Activated CD4-positive, alpha-beta T cell treated with anti-CD3 and anti-CD28 coated beads, Interleukin-2, Interleukin-6, amounts not matched to agents 100 ng/mL and 50 ng/mL, durations not matched to agents 16 hours and 8 hours (primary cell): ENCODE measurements at places on chromosomes 5 and 9.

DNA sequence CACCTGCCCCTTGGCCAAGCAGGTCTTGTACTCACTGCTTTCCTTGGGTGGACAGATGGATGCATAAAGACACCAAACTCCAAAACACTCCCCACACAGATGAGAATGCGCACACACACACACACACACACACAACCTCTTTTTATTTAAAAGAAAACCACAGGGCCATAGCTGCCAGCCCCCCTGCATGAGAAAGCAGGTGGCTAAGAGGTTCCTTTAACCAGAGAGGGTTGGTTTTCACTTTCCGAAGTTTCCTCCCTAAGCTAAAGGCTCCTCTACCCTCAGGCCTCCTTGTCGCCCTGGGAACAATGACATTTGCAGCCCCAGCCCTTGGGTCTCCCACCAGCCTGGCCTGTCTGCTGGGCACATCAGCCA lies 11.1 kb downstream of the NR5A1 start:
- no peak for DNase-seq

- no peak for DNase-seq
Observed at GRCh38 chr9:72193478-72193881, 44.2 kb downstream of the GDA start.

GRCh38 chr5:15694696-15695214 lies 194.8 kb downstream of the FBXL7 start:
- no peak for DNase-seq

GRCh38 chr5:135309391-135310327 lies 89.4 kb downstream of the MACROH2A1 start:
- no peak for DNase-seq

DNA sequence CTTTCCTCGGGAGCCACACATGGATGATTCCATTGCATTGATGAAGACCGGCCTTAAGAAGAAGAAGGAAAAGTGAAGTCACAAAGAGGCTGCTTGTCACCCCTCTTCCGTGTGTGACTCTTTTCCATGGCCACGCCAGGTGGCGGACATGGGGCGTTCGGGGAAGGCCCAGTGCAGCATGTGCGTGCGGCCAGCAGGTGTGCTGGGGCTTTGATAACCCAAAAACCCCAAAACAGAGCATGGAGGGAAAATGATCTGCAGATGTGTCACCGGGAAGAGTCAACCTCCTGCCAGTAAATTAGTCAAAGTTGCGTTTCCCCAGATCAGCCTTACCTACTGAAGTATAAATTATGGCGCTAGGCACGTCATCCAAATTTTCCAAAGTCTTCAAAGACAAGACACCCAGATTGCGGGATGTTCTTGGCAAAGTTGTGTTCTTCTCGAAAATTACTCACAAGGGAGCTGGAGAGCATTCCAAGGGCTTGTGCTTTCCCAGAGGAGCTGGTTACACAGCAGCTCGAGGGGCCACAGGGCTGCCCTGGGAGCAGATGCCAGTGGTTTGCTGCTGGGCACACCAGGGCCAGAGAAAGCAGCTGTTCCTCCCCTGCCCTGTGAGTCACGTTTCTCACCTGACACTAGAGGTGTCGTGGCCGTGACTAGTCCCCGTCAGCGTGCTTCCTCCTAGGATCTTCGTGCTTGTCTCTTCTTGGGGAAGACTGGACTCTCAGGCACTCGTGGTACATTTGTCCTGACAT lies 53.9 kb downstream of the IRX2 start:
- DNase-seq: no peak

DNA sequence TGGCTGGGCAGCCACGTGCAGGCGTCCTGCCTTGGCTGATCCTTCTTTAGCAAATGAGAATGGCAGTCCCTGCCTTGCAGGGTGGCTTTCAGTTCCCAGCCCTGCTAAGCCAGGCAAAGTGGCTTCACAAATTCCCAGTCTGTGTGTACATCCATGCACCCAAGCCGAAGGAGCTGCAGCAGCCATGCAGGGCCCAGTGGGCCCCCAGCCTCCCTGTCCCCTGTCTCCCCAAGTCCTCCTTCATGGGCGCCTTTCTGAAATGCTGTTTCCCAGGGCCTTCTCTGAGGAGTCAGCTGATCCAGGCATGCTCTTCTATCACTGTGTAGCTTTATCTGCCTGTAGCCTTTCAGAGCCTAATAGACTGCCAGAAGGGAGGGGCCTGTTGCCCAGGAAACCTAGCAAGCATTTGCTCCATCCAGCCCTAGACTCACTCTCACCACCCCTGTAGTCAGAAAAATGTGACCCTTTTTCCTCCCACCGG lies 47.4 kb upstream of the SHC3 start:
- DNase-seq: no peak

DNA sequence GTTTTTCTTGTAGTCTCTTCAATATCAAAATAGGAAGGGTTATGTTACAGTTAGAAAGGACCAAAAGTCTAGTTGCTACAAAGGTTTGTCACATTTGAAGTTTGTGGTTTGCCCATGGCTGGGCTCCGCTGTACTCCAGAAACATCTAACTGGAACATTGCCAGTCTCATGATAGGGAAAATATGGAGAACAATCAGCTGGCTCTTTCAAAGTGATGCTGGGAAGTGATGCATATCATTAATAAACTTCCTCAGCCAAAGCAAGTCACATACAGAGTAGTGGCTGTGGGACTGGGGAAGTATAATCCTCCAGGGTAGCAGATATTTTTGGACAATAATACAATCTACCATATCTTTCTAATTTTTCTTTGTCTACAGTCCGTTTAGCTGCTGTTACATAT lies 8.8 kb downstream of the BTF3 start:
- DNase-seq: no peak

DNA sequence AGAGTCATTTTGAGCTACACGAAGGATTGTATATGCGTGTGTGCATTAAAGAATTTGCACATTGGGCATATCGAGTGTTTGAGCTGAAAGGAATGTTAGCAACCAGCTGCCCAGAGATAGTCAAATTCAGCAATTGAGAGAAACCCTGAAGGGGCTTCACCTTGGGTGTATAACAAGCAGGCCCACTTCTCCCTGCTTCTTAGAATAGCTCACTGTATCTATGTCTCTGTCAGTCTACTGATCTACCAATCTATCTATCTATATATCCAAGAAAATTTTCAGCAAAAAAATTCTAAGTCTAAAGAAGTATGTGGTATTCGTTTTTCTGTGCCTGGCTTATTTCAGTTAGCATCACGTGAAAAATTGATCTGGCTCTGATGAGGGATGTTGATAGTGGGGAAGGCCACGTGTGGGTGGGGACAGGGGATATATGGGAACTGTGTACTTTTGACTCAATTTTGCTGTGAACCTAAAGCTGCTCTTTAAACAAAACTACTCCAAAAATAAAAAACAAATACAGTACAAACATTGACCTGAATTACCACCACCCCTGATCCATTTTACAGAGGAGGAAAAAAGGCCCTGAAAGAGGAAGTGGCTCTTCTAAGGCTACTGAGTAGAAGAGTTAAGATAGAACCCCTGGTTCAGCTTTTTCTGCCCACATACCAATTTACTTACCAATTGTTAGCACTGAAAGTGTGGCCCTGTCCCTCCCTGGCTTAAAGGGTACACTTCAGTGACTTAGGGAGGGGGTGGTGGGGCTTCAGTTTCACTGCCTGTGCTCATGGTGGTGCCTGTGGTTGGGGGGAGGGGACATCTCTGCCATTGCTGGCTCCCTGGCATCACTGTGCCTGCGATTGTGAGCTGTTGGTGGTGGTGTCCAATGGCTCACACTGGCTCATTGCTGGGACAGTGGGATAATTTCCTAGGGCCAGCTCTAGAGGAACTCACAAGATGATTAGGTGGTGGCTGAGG lies 141.8 kb downstream of the DOCK2 start:
- no peak for DNase-seq

GRCh38 chr9:2559192-2560152 lies 62.1 kb upstream of the VLDLR start:
- no peak for DNase-seq

- DNase-seq: peak; percentile 48
Observed at GRCh38 chr5:91641730-91642350, 258.7 kb upstream of the ARRDC3 start.

DNA sequence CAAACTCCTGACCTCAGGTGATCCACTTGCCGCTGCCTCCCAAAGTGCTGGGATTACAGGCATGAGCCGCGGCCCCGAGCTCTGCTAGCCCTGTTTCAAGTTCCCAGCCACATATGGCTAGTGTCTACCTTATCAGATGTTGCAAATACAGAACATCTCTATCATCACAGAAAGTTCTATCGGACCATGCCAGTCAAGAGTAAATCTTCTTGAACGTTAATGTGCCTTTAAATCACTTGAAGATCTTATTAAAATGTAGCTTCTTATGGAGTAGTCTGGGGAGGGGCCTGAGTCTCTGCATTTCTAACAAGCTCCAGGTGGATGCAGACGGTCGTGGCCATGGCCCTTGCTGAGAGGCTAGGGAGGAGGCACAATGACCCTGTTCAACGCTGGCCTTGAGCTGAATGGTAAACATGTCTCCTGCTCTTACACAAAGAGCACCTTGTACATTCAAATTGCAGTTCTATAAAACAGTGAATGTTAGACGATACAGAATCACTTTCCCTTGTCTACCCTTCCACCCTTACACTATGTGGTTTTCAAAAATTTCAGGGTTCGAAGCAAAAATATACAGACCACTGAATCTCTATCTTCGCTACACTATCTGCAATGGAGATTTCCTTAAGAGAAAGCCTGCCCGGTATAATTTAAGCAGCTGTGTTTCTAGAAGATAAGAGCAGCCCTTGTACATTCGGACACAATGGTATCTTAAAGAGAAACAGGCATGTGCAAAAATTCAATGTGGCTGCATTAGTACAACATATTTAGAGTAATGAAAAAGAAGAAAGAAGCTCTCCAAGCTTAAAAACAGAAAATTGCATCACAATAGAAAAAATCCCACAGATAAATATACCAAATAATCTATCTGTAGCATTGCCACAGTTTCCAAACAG lies 114.1 kb downstream of the FRMD3 start:
- no peak for DNase-seq

- DNase-seq: no peak
Observed at GRCh38 chr9:98790134-98790841, 6.1 kb downstream of the ANKS6 start.

- peak; percentile 68 for DNase-seq
Observed at GRCh38 chr5:75567710-75568109, 43.5 kb upstream of the ANKDD1B start.

- no peak for DNase-seq
Observed at GRCh38 chr9:105254226-105254625, 9.8 kb downstream of the SLC44A1 start.

DNA sequence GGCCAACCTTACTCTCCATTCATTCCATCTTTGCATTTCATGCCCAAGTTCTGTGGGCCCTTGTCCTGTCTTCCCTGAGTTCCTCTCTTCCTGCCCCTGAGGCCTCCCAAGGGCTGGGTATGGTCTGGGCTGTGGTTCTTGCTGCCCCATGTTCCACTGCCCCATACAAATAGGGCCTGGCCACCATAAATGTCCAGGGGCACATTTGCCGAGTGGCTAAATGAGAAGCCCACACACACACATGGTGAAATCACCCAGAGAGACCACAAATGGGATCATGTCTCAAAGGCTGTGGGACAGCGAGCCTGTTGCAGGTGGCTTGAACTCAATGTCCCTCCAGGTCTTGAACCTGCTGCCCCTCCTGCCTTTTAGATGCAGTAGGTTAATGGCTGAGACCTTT lies 1.2 kb downstream of the TIFAB start:
- DNase-seq: no peak

DNA sequence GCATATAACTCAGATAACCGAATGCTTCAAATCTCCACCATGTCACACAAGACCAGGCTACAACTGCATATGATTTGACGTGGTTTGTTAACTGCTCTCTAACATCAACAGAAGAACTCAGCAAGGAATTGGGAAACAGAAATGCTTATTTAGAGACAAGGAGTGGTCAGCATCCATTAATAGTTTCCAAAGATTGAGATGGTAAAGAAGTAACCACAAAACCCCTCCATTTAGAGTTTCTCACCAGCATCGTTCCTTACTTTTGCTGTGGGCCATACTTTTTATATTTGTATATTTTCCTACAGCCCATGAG lies 25.2 kb downstream of the DPYSL3 start:
- DNase-seq: no peak

- peak; percentile 74 for DNase-seq
Observed at GRCh38 chr5:142145106-142145900, 36.7 kb downstream of the NDFIP1 start.

DNA sequence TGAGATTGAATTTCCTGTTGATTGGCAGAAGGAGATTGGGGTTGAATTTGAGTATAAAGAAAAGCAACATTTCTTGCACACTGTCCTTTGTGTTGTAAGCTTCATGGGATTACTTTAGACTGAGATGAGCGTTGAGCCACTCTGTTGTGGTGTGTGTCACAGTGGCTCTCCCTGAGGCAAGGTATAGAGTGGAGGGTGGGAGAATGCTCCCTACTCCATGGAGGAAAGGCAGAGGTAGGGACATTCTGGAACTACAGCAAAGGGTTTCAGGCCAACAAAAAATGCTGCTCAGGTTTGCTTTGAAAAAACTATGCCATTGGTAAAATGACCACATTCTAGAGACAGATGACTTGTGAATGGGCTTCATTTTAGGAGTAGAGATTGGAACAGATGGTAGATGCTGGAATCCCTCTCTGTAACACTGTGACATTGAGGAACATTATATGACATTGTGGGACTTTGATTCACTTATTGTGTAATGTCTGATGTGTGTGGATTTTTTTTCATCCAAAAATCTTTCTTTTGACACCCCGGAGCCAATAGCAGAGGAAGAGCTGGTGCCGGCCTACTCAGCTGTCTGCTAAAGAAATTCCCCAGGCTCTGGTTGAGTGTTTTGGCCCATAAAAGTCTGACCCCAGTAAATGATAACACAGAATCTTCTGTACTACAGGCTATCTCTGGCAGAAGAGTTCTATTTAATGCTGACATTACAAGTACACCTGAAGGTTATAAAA lies 6.2 kb upstream of the CEP120 start:
- no peak for DNase-seq

GRCh38 chr9:6133346-6134063 lies 82.1 kb upstream of the IL33 start:
- DNase-seq: peak; percentile 41

DNA sequence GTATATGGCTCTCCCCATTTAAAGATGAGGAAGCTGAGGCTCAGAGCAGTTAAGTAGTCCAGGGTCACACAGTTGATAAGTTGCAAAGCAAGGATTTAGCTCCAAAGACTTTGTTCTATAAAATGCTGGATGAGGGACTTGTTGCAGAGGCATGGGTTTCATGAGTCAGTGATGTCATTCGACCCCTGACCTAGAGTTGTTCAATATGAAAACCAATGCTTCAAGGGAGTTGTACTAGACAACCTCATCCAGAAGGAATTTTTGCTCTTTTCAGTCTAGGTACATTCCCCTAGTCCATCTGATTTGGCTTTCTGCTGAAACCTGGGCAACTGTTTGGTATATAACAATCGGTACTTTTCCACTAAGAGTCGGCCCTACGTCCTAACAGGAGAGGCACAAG lies 550.4 kb downstream of the EBF1 start:
- no peak for DNase-seq

DNA sequence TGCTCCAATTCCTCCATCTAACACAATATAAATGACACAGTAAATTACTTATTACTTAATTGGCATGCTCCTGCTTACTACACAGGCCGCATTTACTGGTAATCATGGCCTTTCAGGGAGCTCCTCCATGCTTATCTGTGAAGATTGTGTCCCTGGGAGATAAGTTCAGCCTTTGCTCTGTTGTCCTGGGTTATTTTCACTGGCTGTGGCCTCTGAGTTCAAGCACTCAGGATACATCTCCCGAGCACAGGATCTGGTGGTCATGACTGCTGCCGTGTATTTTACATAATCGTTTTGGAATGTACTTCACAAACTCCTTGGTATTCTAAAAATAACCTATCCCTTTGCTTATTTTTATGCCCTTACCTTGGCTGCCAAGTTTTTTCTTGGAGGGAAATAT lies 215.7 kb downstream of the ICE1 start:
- DNase-seq: no peak

GRCh38 chr5:157827423-157827822 lies 31.5 kb downstream of the CLINT1 start:
- DNase-seq: no peak
